ENCODE measurements at places on chromosomes 4 and X.
A peak's percentile ranks its signal among the peaks of the same experiment; 100 is the strongest.

DNA sequence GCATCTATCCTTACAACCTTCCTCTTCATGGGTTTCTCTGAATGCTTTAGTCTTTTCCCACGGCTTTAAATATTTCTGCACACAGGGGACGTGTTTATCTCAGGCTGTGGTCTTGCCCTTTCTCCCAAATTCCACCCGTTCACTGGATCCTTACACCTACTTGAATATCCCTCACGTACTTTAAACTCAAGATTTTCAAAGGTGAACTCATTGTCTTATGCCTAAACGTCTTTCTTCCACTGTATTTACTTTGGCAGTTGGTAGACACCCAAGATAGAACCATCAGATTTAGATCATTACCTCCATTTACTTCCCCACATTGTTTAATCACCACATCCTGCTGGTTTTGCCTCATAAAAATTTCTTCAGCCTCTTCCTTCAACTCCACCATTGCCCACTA is 269.2 kb downstream of the CBLL2 start:
- DNase-seq, result no peak

- DNase-seq, result peak; percentile 11
Measured at GRCh38 chr4:71229477-71230270, 109.1 kb upstream of the SLC4A4 start.

DNA sequence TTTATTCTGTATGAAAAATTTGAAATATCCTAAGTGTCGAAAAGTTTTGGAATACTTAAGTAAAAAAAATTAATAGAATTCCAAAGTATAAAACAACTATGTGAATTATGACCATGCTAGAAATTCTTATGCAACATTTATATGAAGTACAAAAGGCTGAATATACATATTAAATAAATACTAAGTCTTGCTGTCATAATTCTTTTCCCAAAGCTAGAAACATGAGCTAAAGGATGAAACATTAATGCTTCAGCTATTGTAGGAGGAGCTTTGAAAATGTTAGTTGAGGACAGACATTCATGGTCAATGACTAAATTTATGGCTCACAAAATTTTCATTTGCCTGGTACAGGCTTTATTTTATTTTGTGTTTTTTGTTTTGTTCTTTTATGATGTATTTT is 207.3 kb downstream of the GABRB1 start:
- DNase-seq, result no peak

DNA sequence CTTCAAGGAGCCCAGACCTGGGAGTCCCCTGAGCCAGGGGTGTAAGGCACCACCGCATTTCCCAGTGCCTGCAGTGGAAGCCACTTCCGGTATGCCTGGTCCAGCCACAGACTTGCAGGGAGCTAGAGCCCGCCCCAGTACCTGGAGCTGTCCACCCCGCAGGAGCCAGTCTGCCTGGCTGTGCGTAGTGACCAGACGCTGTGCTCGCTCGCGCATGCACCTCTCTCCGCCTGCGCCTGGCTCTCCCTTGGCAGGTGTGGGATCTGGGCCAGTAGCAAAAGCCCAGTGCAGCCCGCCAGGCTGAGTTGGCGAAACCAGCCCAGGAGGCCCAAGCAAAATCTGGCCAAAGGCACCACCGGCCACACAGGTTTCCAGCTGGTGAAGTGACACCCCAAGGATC is 973.7 kb upstream of the AGA start:
- DNase-seq, result no peak

- DNase-seq, result no peak
Measured at GRCh38 chr4:109041463-109042360, 260.7 kb downstream of the COL25A1 start.

GRCh38 chr4:185672151-185672550 is 136.8 kb upstream of the PDLIM3 start:
- no peak for DNase-seq

GRCh38 chr4:144421056-144421455 is 224.9 kb upstream of the HHIP start:
- DNase-seq, result no peak

GRCh38 chr4:149113804-149114430 is 671.7 kb upstream of the NR3C2 start:
- no peak for DNase-seq

- peak; percentile 99 for DNase-seq
Measured at GRCh38 chrX:1239681-1240142, 27.3 kb upstream of the CRLF2 start.

- peak; percentile 44 for DNase-seq
Measured at GRCh38 chrX:154748712-154749339, 2.1 kb downstream of the GAB3 start.

All from CD14-positive monocyte (primary cell).